ENCODE measurements at places on chromosomes 5 and 9.
A peak's percentile ranks its signal among the peaks of the same experiment; 100 is the strongest.

- DNase-seq = no peak
Measured at GRCh38 chr5:81533629-81534405, 139.9 kb upstream of the ACOT12 start.

GRCh38 chr9:87605676-87606075 lies 108.0 kb downstream of the DAPK1 start:
- DNase-seq = no peak

GRCh38 chr5:97115932-97116331 lies 26.5 kb downstream of the LIX1 start:
- peak; percentile 78 for DNase-seq

DNA sequence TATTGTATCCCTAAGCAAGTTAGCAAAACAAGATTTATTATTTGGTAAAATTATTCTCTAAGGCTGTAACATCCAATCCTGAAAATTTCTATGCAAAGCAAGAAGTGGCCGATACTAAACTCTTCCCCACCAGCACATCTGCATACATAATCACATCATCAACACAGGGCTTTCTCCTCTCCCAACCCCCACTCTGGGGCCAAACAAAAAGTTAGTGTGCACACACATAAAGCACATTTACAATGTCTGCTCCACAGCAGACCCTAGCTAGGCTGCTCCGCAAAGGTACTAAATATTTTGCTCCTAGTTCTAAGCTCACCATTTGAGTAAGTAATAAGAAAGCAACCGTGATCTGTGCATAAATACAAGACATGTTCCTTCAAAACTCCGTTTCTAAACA lies 3.6 kb downstream of the RNF130 start:
- no peak for DNase-seq
